Stimulated activated CD4-positive, alpha-beta T cell treated with anti-CD3 and anti-CD28 coated beads, Interleukin-15, amount 100 ng/mL, for 1 hour (primary cell): ENCODE measurements at places on chromosomes 2 and 18.

- no peak for DNase-seq
These were observed 1.7 kb upstream of the RFTN2 start for GRCh38 chr2:197677056-197677455.

- DNase-seq: no peak
These were observed 201.5 kb upstream of the ITGA4 start for GRCh38 chr2:181255651-181256050.

DNA sequence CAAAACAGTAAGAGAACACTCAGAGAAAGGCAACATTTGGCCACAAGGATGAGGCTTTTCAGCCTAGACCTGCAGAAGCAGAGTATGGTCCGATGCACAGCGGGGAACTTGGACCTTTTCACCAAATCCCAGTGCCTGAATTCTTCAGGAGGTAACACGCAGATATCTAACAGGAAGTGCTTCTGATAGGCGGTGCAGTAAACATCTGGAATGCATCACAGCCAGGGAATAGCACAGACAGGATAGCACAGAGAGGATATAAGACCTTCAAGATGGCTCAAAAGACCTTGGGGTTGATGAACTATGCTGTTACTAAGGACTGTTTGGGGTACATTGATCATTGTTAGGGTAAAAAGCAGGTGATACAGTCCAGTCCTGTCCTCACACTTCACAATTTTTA, 1.7 kb downstream of the TMEM127 start:
- no peak for DNase-seq

DNA sequence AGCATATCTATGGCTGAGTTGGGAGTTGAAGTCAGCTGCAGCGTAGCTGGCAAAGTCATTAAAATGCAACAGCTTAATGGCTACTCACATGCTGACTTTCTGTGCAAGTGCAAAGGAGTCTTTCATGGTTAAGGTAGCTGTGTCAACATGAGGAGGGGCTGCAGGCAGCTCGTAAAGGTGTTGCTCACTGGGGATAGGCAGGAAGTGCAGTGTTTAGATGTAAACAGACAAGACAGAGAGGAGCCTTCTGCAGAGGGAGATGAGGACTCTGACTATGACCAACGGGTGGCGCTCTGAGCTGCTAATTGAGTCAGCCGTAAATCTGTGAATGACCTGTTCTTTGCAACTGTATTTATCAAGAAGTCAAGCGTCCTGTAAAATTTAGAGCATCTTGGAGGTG, 22.3 kb upstream of the CAVIN2 start:
- no peak for DNase-seq

GRCh38 chr2:171327043-171327496, 106.7 kb downstream of the METTL8 start:
- no peak for DNase-seq

- DNase-seq: no peak
These were observed 26.7 kb upstream of the ALLC start for GRCh38 chr2:3631161-3631850.

DNA sequence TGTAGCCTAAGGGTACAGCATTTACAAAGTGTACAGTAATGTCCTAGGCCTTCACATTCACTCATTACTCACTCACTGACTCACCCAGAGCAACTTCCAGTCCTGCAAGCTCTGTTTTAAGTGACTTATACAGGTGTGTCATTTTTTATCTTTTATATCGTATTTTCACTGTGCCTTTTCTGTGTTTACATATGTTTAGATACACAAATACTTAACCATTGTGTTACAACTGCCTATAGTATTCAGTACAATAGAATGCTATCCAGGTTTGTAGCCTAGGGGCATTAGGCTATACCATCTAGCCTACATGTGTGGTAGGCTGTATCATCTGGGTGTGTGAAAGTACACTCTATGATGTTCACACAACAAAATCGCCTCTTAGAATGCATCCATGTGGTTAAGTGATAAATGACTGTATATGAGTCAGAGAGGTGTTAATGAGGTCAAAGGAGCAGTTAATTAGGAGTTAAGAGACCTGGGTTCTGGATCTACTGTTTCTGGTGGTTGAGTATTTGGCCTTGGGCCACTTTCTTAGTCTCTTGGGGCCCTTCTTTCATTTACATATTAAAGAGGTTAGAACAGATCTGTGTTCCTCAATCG, 149.1 kb downstream of the GREB1L start:
- DNase-seq: no peak

DNA sequence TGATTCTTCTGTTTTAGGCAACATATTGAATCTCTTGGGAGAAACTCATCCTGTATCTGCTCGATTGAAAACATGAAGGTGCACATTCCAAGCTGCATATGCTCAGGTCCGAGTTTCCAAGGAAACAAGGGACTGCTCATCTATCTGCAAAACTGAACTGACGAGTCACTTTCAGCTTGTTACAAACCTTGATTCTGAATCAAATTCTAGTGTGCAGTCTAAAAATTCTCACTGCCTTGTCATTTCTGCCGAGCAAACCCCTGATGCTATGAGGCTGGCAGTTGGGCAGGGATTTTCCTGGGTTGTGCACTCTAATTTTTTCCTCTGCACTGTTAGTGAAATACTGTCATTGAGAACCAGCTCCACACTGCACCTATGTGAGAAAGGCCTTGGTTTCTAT, 101.3 kb upstream of the ETAA1 start:
- no peak for DNase-seq

DNA sequence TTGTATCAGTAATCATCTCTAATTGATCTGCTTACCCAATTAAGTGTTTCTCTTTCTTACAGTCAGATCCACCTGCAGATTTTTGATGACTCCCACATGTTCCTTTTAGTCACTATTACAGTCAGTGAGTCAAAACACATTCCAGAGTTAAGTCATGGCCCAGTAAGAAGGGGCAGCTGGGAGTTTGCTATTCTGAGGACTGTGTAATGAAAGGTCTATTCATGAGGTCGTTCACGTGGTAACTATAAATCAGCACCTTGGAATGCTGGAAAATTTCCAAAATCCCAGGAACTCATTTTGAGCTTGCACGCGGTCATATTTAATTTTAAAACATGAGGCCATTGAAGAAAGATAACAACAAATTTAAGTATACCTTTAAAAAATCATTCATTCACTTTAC, 252.5 kb downstream of the XIRP2 start:
- DNase-seq: no peak

DNA sequence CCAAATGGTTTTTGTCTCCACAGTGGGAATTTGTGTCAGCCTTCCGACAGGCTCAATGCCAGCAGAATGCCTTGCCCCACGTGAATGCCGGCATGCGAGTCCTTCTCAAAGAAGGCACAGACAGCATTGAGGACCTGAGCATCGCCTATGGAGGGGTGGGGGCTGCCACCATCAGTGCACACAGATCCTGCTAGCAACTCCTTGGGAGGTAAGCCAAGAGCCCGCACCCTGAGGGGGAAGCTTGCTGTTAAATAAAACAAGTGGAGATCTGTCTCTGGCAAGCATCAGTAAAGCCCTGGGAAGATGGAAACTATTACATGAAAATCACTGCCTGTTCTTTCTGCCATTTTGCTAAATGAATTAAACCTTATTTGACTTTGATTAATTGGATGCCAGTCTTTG, 67.5 kb upstream of the BZW1 start:
- no peak for DNase-seq

DNA sequence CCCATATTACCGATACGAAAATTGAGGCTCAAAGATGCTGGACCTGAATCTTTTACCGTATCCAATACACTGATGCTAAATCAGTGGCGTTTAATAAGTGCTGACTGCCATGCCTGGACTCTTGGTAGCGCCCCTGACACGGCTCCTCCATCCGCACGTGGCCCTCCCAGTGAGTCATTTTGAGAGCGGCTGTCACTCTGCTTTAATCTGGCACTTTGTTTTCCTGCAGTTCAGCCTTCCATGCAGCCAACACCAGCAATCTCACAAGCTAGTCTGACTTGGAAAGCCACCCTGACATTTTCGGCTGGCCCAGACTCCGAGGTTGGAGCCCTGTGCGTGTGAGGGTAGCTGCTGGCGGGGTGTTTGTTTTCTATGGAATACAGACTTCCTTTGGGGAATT, 155.1 kb upstream of the LMAN1 start:
- DNase-seq: no peak

DNA sequence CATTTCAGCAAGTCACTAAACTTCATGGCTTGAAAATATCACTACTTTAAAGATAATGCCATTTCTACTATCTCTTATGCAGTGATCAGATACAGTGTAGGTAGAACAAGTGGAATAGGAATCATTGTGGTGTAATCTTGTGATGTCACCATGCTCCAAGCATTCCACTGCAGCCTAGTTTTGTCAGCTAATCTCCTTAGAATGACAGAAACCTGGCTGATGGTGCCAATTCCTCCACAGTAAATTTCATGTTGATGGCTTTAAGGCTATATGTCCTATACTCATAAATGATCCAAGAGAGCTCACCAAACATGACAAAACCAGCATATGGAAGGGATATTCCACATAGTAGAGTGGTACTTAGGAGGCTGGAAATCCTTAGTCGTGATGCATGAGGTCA, 184.9 kb downstream of the PDE1A start:
- DNase-seq: no peak

GRCh38 chr2:109193807-109194619, 65.0 kb downstream of the SH3RF3 start:
- no peak for DNase-seq

DNA sequence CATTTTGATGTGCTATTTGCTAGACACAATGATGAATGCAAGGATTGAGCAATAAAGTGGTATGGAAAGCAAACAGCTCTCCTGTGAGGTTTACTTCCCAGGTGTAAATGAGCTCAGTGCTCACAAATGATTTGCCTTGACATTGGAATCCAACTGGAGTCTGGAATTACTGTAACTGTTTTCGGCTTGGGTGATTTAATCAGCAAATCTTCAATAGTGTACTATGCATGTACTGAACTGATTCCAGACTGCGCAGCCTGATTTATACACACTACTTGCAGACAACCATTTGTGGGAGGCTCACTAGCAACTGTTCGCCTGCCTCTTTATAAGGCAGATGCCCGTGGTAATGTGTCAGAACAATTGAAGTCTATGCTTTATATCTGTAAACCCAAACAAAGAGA, 27.9 kb upstream of the SOX11 start:
- DNase-seq: no peak

- DNase-seq: no peak
These were observed 2067.7 kb downstream of the SUCLG1 start for GRCh38 chr2:82391386-82391785.

DNA sequence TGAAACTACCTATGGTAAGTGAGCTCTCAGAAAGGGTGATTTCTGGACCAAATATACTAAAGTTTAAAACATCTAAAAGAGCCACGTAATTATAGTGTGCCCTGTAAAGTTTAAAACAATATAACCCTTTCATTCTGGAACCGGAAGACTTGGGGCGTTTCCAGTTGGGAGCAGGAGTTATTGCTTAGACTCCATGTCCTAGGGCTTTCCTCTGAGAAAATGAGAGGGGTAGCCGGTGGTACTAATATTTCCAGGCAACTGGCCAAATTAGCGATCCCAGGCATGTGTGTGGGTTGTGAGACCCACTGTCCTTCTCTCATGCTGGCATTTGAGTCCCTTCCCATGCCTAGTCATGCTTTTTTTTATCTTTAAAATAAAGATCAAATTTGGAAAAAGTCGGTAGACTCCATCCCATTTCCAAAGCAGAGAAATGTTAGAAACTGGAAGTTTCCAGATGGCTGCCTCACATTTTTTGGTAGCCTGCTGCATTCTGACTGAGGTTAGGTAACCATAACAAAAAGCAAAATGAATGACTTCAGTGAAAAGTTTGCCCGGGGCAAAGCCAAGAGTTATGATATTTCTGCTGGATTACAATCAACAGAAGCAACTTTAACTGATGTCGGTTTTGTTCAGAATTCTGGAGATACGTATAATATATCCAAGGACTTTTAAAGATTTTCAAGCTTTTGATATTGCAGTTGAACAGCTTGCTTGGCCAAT, 227.4 kb downstream of the SS18 start:
- no peak for DNase-seq
